ENCODE measurements at places on chromosomes 3 and 15. TPM values are rescaled to one million over a fixed set of nuclear protein-coding genes. Genes with fewer than 3 reads are reported as not detected.
A peak's percentile ranks its signal among the peaks of the same experiment; 100 is the strongest.

The SORD gene
- total RNA-seq = 1.2 TPM

GRCh38 chr3:141427764-141428163 is 59.1 kb upstream of the RASA2 start:
- DNase-seq = no peak

DNA sequence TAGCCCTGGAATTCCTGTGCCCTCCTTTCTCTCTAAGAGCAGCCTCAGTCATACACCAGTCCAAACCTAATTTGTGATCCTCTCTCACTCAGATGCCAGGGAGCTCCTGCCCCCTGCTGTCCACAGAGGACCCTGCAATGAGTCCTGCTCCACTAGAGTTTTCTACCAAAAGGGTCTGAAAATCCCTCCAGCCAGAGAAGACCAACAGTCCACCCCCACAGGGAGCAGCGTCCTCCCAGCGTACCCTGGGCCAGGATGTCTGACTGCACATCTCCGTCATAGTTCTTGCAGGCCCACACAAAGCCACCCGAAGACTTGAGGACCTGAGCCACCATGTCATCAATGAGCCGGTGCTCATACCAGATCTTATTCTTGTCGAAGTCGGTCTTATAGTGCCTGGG is 15.4 kb downstream of the IDH2 start:
- peak; percentile 58 for DNase-seq

DNA sequence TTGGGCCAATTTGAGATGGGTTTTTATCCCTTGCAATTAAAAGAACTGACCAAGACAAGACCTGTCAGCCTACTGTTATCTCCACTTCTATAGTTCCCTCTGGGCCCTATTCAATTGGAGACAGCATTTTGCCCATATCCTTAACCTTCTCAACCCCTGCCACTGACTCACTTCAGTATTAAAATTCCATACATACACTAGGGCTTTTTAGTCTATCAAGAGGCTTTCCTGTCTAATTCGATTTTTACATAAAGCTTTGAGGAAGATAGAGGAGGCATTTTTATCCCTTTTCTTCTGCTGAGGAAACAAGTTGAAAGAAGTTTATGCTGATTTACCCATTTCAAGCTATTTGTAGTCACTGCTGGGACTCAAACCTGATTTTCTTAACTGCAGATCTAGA is 51.1 kb downstream of the GTF2E1 start:
- DNase-seq = no peak

DNA sequence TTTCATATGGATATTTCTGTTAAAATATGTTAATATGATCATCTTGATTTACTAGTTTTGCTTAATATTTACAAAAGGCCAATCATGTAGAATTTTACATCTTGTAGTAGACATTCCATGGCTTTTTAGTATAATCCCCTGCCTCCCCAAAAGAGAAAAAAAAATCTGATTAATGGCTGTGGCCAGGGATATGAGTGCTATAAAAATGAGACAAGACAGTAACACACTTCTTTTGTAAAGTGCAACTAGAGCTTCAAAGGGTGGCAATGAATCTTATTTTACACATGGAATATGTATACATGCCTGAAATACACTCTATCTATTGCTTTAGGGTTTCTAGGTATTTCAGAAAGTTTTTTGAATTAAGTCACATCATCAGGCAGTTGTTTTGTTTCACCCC is 112.2 kb upstream of the NANOGP8 start:
- DNase-seq = no peak

DNA sequence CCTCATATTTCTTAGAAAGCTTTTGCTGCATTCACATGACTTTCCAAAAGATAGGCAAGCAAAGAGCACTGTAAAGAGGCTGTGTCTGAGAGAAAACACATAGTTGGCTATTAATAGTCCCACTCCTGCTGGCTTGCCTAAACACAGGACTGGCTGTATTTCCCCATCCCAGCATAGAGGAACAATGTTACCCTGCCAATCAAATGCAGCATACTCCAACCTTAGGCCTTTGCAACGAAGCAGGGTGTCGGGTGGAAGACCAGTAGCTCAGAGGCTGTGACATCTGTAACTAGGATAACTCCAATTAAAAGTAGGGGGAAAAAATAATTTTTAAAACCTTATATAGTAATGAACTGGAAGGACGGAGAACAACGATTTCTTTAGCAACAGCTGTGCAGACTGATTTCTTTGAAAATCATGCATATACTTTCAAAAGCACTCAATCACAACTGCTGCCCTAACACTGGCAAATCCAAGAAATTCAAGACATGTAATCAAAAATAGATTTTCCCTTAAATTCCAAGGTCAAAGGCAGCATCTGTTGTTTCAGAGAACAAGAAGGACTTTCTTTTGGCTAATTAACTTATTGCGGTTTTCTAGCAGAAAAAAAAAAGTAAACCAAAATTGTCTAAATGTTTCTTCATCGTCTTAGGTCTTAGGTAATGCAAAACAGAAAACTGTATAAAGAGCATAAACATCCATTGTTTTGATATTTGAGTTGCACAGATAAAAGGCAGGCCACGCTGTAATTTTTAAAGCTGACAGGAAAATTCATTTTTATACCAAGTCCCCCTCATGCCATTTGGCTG is 139.3 kb downstream of the TNIK start:
- DNase-seq = no peak

GRCh38 chr3:79884354-79884753 is 116.6 kb upstream of the ROBO1 start:
- no peak for DNase-seq

GRCh38 chr15:89833966-89834365 is 19.3 kb upstream of the ANPEP start:
- no peak for DNase-seq

Measured in CD8-positive, alpha-beta T cell (primary cell).